ENCODE measurements at places on chromosomes 2 and 18.

- DNase-seq = no peak
Measured at GRCh38 chr2:167749016-167749415, 498.4 kb downstream of the STK39 start.

- DNase-seq = no peak
Measured at GRCh38 chr18:44502221-44502620, 178.5 kb upstream of the SETBP1 start.

DNA sequence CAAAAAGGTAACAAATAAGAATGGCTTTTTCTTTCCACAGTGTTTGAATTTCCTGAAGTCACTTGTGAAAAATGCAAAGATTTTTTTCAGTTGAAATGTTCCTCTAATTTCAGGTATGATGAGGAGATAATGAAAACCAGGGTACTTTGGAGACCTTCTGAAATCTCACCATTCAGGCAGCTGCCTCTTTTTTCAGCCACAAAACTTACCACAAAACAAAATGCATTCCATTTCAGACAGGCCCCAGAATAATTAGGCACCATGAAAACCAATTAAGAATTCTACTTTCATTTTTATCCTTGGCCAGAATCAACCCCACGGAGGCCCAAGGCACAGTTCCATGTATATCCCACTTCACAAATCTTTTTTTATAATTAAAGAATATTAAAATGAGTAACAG lies 880.3 kb upstream of the ACVR2A start:
- DNase-seq = no peak

DNA sequence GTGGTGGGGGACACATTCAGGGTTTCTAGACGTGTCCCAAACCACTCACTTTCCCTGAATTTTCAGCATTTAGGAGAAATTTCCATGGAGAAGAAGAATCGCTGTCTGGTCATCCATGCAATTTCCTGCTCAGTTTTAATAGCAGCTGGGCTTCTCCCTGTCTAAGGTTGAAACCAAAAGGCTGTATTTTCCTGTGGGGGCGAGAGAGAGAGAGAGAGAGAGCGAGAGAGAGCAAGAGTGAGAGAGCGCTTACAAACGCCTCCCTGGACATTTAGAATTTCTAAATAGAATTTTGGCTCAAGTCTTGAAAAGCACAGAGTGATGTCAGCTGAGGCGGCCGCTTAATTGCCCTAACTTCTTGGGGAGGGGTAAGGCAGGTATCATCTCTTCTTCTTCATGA lies 110.8 kb downstream of the SETBP1 start:
- DNase-seq = no peak

DNA sequence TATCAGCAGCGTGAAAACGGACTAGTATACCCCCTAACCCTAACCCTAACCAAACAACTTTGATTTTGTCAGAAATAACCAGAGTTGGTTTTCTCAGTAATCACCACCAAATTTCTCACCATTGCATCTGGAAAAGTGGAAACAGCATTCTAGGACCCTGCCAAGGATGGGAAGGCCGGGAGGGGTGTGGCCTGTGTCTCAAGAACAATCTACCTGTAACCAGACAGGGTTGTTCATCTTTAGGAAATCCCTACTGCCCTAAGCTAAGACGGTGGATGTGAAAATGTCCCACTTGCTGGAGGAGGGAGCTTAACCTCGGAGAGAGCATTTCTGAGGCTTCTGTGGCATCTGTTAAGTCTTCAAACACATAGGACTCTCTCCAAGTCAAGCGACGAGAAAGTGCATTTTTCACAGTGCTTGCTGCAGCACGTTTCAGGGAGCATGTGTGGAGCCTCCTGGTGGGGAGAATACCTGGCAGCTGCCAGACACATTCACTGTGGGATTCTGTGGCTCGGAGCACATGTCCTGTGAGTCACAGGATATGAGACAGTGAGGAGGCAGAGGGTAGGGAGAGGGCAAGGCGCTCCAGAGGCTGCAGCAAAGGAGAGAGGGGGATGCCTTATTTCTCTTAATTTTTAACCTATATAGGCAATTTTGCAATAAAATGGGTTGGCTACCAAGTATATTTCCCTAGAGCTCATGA lies 207.5 kb downstream of the SPP2 start:
- DNase-seq = peak; percentile 31

GRCh38 chr2:226396541-226396940 lies 403.1 kb downstream of the IRS1 start:
- DNase-seq = no peak

- no peak for DNase-seq
Measured at GRCh38 chr2:134401081-134401497, 147.2 kb downstream of the MGAT5 start.

DNA sequence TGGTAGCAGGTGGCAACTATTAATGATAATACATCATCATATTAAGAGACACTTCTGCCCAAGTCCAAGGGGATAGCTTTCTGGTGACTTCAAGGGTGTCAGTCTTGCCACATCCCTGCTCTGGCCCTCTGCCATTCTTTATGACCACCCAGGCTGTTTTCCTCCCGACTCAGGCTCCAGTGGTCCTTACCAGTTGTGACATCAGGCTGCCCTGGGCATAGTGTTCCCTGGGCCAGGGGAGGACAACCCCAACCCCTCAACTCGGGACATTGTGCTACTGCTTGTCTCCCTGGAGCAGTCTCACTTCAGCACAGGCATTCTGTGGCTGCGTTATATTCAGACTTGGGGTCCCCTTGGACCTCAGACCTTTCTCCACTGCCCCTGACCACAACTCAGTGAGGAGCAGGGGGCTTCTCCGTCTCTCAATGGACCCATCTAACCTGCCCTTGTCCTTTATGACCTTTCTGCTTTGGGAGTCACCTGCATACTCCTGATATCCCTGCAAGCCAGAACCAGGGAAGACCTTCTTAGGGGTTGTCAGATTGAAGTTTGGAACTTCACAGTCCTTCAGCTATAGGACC lies 12.8 kb downstream of the DNAJB2 start:
- no peak for DNase-seq

DNA sequence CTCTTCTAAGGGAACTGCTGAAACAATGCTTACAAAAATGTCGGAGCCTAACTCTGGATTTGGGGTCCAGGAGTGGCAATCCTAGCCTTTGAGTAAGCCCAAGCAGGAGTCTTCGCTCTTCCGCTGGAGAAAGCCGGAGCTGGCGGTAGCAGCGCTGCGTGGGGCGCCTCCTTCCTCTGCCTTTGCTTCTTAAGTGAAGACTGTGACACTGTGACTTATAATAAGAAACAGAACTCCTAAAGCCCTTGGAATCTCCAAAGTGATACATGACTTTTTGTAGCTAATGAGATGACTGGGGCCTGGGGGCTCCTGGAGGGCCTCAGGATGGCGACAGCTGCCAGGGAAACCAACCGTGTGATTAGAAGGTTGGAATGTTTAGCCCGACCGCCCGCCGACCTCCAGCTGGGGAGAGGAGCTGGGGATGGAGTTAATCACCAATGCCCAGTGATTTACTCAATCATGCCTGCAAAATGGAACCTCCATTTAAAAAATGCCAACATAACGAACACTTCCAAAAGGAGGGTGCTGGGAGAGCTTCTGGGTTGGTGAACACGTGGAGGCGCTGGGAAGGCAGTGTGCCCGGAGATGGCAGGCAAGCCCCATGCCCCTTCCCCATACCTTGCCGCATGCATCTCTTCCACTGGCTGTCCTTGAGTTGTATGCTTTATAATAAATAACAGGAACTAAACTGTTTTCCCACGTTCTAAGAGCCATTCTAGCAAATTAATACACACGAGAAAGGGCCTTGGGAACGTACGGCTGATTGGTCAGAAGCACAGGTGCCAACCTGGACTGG lies 29.0 kb upstream of the MAL start:
- DNase-seq = no peak

GRCh38 chr18:58275176-58275575 lies 231.2 kb downstream of the NEDD4L start:
- no peak for DNase-seq

GRCh38 chr18:49931760-49932159 lies 118.4 kb upstream of the ACAA2 start:
- no peak for DNase-seq

GRCh38 chr2:233831011-233831721 lies 23.2 kb downstream of the HJURP start:
- no peak for DNase-seq

DNA sequence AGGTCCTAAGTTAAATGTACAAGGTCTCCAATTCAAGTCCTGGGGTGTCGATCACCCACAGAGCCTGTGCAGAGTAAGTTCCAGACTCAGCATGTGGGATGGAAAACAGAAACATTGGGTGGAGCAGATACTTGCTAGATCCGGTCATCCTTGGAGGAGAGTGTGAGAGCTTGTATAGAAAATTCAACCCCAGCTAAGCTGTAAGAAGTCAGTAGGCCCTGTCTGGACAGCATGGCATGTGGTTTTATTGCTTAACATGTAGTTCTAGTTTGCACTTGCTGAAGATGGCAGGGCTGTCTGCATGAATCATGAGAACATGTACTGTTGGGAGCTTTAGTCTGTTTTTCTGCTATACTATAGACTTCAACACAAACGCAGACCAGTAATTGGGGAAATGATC lies 189.6 kb upstream of the RMP24 start:
- no peak for DNase-seq

- DNase-seq = no peak
Measured at GRCh38 chr2:226999661-227000060, 163.8 kb downstream of the RHBDD1 start.

DNA sequence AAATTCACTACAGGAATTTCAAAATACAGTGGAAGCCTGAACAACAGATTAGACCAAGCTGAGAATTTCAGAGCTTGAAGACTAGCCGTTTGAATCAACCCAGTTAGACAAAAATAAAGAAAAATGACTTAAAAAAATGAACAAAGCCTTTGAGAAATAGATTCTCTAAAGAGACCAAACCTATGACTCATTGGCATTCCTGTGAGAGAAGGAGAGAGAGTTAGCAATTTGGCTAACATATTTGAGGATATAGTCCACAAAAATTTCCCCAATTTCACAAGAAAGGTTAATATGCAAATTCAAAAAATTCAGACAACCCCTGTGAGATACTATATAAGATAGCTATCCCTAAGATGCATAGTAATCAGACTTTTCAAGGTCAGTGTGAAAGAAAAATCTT lies 78.0 kb downstream of the MYO3B start:
- DNase-seq = no peak

GRCh38 chr18:54140641-54141040 lies 83.8 kb downstream of the MBD2 start:
- no peak for DNase-seq

DNA sequence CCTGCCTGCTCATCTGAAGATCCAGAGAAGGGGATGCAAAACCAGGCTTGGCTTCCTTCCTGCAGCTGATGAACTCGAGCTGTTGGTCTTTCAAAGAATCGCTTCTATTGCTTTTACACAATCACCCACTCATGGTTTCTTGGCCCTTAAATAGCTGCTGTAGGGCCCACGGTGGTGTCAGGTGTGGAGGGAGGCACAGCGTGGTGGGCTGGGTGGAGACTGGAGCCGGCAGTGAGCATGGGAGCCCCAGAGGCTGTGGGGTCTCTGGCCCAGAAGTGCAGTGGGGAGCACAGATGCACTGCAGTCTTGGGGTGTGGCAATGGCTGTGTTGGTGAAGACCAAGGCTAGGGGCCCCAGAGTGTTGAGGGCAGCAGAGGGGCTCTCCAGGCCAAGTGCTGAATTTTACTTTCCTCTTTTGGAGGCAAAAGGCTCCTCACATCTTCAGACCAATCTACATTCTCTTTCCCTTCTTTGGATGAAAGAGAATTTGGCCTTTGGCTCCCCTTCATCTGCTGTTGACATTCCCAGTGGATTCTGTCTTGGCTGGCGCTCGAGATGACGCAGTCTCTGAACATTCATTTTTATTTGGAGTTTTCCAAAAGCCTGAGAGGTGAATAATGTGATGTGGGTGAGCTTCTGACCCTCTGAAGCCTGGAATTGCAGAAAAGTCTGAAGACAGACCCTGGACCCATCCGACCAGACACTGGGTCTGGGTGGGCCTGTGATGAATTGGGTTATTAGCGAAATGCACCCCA lies 70.1 kb upstream of the ASB18 start:
- DNase-seq = no peak

- DNase-seq = no peak
Measured at GRCh38 chr2:218344090-218344754, 12.4 kb upstream of the CATIP start.

GRCh38 chr2:224432003-224432579 lies 30.2 kb upstream of the FAM124B start:
- DNase-seq = no peak

- peak; percentile 95 for DNase-seq
Measured at GRCh38 chr2:218896501-218897393, 16.1 kb downstream of the WNT10A start.

GRCh38 chr2:121791290-121791689 lies 35.8 kb downstream of the TSN start:
- no peak for DNase-seq

GRCh38 chr18:48488388-48488850 lies 50.4 kb upstream of the CTIF start:
- no peak for DNase-seq

- DNase-seq = peak; percentile 19
Measured at GRCh38 chr2:21118302-21118920, 5.4 kb upstream of the TDRD15 start.

GRCh38 chr18:62164855-62165487 lies 21.9 kb downstream of the PIGN start:
- no peak for DNase-seq

DNA sequence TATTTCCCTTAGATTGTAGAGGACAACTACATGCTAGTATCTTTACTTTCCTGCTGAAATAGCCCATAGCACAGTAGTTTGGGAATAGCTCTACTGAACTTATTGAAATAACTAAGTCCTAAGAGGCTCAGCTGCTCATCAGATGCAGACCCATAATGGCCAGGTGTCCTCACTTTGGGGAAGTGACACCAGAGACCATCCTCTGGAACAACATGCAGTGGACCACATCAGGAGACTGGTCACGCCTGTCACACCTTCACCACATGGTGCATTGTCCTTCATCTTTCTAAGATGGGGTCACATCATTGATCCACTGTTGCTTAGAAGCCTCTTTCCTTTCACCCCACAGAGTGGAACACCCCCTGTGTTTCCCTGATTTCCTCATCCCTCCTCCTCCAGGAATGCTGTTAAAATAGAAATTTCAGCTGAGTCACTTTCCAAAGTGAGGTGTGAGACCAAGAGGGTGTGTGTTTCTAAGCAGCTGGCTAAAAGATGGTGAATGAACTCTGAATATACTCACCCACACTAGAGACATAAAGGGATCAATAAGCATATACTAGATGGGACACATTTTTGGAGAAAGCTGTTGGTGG lies 215.2 kb upstream of the LRRTM1 start:
- DNase-seq = no peak

GRCh38 chr2:172510088-172510487 lies 45.8 kb upstream of the PDK1 start:
- no peak for DNase-seq

DNA sequence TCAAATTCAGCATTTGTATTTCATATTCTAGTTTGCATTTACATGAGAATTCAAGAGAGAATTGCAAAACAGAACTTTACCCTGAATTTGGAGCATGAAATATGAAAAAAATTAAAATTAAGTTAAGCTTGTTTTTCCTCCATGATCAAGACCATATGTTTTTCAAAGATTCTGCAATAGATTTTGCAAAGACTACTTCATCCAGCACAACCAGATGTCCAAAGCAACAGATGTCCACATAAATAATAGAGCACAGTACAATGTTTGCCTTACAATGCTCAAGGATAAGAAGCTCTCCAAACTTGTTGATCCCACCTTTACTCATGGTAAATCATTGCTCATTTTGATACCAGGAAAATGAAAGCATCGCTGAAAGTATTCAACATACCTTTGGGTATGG lies 25.6 kb downstream of the FAP start:
- DNase-seq = no peak

- peak; percentile 62 for DNase-seq
Measured at GRCh38 chr2:238970553-238971081, 122.7 kb downstream of the TWIST2 start.

Data from activated CD4-positive, alpha-beta T cell treated with anti-CD3 and anti-CD28 coated beads, Interleukin-2, Interleukin-6, amounts not matched to agents 100 ng/mL and 50 ng/mL, durations not matched to agents 16 hours and 8 hours (primary cell).